ENCODE measurements at places on chromosomes 3 and 15.

GRCh38 chr3:42581400-42581708 is 413 bp downstream of the SEC22C start:
- no peak for DNase-seq

DNA sequence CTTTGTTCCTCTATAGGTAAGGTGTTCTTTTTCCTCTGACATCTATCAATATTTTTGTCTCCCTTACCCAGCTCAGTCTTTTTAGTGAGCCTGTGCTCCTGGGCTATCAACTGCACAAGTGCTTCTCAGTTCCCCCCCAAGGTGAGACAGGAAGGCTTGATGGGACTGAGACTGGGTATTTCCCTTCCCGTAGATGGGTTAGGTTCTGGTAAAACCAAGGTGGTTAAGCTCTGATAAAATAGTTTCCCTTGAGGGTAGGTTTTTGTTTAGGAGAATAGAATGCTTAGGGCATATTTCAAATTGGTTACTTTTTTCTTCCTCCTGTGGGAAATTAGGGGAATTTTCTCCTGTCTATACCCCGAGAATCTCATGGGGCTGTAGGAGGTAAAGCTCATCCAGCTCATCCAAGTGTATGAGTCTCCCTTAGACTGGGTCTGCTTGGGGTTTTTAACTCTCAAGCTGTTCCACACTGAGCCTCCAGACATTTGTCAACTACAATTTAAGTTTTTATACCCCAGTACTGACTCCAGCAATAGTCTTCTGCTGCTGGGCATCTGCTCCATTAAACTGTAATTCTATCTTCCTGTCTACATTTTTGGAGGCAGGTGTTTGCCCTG is 44.9 kb downstream of the OXSR1 start:
- DNase-seq, result no peak

GRCh38 chr3:66158933-66159683 is 61.7 kb upstream of the SLC25A26 start:
- DNase-seq, result no peak

DNA sequence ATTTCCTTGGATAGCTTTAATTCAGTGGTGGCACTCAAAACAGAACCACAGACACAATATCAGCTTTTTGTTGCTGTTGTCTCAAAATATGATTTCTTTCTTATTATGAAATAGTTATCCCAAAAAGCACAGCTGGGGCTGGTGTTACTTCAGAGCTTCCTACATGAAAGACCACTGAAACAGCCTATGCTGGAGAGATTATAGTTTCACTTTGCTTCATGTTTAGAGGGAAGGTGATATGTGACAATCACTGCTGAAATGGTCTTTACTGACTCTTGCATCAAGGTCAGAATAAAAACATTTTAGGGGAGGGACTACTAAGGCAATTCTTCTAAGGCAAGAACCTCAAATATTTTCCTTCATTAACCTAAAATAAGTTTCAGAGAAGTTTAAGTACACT is 190.7 kb downstream of the TNIK start:
- no peak for DNase-seq

GRCh38 chr15:42058791-42059190 is 35.6 kb downstream of the PLA2G4D start:
- no peak for DNase-seq

GRCh38 chr15:39922462-39923092 is 2.5 kb upstream of the GPR176 start:
- DNase-seq, result no peak

GRCh38 chr3:164539215-164539614 is 539.1 kb downstream of the SI start:
- DNase-seq, result no peak

DNA sequence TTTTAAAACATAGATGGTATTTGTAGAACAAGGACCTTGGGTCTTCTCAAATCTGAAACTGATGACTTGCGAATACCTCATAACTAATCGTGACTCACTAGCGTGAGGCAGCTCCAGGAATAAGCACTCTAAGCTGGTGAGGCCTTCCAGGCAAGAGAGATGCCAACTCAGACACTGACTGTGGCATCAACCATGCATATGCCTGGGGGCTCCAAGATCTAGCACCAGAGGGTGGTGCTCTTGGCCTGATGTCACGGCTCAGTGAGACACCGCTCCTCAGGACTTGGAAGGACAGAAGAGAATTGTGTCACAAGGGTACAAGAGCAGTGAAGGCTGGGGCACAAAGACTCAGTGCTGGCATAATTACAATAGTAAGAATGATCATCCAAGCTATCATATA is 125.0 kb upstream of the TRIM42 start:
- DNase-seq, result no peak

- DNase-seq, result no peak
Measured at GRCh38 chr15:46764851-46765250, 952.5 kb upstream of the SEMA6D start.

DNA sequence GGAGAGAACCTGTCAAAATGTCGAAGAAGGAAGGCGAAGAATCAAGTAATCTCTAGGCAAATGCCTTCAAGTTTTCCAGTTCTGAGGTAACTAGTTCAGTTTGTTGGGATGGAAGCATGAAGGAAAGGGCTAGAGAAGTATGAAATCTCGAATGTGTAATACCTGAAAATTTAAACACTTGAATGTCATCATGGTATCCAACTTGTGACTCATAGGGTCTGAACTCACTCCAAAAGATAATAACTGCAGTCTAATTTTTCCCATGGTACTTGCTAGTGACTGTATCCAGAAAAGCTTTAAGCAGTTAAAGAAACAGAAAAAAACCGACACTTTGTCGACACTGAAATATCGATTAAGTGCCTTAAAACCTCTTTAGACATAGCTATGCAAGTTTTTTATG is 102.9 kb upstream of the CHRM5 start:
- no peak for DNase-seq

- DNase-seq, result no peak
Measured at GRCh38 chr3:80051602-80051962, 283.8 kb upstream of the ROBO1 start.

Data from left lobe of liver (tissue), 2 donors.